ENCODE measurements at places on chromosomes 16 and 17.

DNA sequence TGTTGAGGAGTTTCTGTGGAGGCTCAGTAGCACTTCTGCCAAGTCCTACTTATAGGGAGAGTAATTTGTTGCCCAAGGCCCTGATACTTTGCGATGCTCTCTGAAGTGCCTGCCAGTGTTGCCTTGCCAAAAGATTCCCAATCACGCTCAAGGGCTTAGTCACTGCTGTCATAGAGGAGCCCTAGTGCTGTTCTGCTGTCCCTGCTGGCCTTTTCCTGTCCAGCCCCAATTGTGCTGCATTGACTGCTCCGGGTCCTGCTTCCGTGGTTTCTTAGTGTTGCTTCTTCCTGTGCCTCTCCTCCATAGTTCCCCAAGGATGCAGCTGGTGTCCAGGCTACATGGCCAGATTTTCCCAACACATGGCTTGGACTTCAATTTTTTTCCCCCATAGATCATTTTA lies 13.9 kb downstream of the NUP93 start:
- peak; percentile 43 for DNase-seq

DNA sequence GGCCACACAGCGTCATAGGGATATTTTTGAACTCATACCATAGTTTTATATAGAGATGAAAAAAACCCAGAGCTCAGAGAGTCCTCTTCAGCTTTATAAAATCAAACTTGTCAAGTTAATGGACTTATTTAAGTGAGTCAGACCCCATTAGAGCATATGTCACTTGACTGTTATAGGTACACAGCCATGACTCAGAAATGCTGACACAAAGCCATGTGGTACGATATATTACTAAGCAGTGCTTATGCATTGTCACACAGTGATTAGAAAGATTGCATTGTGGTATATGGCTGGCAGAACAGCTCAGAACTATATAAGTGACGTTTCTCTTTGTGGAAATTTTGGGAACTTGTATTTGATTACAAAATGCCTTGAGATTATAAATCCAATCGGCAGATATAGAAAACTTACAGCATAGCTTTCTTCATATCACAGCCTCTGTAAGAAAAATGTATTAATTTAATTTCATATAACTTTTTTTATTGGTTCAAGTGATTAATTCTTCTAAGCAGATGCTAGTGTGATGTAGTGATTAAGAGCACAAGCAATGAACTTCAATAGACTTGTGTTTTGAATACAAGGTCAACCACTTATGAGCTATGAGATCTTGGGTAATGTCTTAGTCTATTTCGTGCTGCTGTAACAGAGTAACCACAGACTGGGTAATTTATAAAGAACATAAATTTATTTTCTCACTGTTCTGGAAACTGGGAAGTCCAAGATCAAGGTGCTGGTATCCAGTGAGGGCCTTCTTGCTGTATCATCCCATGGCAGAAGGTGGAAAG lies 25.8 kb upstream of the GINS3 start:
- DNase-seq = no peak

DNA sequence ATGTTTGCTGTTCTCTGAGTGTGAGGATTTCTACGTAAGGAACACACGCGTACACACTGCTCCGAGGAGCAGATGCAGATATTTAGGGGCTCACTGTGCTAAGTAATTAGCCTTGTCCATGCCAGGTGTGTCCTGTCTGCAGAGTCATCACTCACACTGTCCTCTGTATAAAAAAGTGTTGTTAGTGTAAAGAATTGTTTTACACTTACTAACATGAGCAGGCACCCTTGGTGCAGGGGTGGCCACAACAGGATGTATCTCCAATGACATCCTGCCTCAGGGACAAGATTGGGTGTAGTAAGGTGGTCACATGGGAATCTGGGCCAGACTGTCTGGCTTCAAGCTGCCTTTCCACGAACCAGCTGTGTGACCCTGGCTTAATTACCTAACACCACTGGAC lies 63.9 kb downstream of the NDEL1 start:
- DNase-seq = no peak

- no peak for DNase-seq
These were observed 119.2 kb downstream of the RPTOR start for GRCh38 chr17:80663781-80664206.

- DNase-seq = no peak
These were observed 517.7 kb upstream of the PSMD7 start for GRCh38 chr16:73778887-73779286.
